ENCODE measurements at places on chromosomes 6 and 20.

GRCh38 chr6:157813750-157814455 lies 9.1 kb upstream of the SNX9 start:
- no peak for DNase-seq

DNA sequence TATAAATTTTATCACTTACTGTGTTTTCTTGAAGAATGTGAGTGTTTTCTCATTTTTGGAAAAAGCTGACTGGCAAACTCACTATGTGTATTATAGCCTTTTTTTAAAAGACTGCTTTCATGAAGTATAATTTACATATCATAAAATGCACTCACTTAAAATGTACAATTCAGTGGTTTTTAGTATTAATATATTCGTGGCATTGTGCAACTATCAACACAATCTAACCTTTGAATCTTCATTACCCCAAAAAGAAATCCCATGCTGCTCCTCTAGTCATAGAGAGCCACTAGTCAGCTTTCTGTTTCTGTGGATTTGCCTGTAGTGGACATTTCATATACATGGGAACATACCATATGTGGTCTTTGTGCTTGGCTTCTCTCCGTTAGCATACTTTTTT lies 143.8 kb downstream of the PLCB4 start:
- DNase-seq: no peak

DNA sequence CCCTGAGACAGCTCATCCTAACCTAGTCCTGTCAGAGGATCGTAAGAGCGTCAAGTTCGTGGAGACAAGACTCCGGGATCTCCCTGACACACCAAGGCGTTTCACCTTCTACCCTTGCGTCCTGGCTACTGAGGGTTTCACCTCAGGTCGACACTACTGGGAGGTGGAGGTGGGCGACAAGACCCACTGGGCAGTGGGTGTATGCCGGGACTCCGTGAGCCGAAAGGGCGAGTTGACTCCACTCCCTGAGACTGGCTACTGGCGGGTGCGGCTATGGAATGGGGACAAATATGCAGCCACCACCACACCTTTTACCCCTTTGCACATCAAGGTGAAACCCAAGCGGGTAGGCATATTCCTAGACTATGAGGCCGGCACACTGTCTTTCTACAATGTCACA lies 3.2 kb upstream of the RPP21 start:
- no peak for DNase-seq

- DNase-seq: no peak
Measured at GRCh38 chr20:16615199-16615598, 42.0 kb upstream of the KIF16B start.

DNA sequence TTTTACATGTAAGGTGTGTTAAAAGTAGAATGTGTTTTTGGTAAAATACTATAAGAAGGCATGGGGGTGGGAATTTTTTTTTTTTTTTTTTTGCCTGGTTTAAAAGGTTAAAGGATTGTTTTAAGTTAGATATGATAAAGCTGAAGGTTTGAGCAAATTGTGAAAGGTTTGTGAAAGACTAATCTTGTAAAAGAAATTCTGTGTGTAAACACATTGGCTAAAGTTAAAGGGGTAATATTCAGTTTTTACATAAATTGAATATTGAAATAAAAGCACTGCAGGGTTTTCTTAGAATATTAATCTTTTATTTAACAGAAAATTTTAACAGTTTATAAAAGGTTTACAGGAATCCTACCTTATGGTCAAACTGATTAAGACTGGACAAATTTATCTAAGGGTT lies 105.7 kb downstream of the DTNBP1 start:
- DNase-seq: no peak

GRCh38 chr6:35727935-35728682 lies 8.7 kb upstream of the ARMC12 start:
- DNase-seq: peak; percentile 75

DNA sequence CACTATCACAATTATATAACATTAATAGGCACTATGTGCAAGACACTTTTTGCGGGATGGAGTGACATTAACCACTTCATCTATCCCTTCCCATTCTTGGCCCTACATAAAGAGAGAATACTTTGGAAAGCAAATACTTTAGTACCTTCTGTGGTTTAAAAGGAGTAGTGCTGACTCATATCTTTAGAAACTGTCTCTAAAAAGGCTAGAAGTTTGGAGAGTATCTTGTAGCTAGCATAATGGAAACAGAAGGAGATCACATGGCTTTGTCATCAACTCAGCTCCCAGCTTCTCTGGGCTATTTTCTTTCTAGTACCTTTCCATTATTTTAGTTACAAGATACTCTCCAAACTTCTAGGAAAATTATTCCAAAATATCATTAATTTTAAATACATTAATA lies 157.5 kb downstream of the ADGRG6 start:
- no peak for DNase-seq

DNA sequence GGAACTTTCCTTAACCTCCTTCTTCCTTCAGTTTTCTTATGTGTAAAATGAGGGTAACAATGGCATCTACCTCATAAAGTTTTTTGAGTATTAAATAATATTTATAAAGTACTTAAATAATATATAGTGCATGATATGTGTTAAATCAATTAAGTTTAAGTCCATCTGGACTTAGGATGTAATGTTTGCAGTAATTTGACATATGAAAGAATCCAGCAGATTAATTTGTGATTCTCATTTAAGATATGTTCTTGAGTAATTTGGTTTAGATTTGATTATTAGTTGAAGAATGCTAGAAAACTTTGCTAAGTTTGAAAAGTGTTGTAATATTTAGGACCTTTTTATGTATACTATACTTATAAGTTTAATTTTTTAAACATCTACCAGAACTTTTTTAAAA lies 18.1 kb downstream of the KCTD20 start:
- DNase-seq: no peak

DNA sequence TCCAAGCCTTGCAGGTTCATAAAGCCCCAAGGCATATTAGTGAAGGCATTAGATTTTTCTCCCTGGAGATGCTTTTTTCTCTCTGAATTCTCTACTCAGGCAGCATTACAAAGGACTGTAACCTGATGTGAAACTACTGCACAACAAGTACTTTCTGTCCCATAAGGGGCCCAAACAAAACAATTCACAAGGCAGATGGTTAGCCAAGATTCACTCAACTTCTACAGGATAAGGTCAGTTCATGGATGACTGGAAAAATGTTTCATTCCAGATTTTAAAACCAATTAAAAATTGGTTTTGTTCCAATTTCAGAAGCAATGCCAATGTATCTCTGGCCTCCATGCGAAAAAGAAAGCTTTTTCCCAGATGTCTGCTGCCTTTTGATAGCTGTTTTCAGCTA lies 181.8 kb downstream of the KHDC1L start:
- no peak for DNase-seq

DNA sequence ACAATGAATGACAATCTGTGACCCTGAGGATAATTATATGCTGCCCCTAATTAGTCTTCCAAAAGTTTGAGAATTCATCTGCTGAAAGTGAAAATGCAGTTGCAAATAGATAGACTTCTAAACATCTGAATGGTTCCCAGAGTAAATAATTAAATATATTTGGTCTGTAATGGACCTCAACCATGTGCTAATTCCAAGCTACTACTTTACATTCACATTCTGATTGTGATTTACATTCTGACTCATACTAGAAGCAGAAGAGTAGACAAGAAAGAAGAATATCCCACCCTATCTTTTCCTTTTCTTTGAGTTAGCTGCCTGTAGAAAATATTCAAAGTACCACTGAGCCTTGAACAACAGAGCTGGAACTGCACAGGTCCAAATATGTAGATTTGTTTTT lies 80.8 kb downstream of the PTPRK start:
- DNase-seq: no peak

DNA sequence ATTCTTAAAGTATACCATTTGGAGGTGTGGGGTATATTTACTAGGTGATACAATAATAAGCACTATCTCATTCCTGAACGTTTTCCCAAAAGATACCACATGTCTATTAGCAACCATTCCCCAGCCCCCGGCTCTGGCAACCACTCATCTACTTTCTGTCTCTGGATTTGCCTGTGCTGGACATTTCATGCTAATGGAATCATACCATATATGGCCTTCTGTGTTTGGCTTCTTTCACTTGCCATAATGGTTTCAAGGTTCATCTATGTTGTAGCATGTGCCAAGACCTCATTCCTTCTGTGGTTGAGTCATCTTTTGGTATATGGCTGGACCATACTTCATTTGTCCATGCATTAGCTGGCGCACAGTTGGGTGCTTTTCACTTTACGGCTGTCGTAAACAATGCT lies 39.7 kb downstream of the BCAS4 start:
- no peak for DNase-seq

DNA sequence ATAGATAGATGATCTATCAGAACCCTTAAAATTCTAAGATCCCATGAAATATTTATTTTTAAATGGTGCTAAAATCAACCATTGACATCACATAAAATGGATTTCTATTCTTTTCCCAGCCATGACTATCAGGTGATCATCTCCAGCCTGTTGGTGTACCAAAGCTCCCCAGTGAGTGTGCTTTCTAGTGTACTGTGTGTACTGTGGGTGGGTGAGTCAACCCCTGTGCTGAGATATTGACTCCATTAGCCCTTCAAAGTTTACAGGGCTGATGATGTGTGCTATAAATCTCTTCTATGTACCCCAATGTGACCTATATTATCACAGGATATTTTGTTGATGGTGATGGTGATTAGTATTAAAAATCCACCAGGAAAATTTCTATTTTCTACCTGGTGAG lies 344.6 kb downstream of the MMUT start:
- no peak for DNase-seq

DNA sequence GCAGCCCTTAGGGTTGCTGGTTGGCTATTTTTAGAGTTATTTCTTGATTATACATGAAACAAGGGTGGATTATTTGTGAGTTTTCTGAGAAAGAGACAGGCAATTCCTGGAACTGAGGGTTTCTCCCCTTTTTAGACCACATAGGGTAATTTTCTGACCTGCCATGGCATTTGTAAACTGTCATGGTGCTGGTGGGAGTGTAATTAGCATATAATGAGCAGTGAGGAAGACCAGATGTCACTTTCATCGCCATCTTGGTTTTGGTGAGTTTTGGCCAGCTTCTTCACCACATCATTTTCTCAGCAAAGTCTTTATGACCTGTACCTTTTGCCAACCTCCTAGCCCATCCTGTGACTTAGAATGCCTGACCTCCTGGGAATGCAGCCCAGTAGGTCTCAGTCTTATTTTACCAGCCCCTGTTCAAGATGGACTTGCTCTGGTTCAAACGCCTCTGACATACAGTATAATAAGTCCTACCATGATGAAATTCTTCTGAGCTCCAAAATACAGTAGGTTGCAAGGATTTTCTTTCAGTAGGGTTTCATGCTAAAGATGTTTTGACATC lies 117.1 kb downstream of the ISM1 start:
- DNase-seq: no peak

DNA sequence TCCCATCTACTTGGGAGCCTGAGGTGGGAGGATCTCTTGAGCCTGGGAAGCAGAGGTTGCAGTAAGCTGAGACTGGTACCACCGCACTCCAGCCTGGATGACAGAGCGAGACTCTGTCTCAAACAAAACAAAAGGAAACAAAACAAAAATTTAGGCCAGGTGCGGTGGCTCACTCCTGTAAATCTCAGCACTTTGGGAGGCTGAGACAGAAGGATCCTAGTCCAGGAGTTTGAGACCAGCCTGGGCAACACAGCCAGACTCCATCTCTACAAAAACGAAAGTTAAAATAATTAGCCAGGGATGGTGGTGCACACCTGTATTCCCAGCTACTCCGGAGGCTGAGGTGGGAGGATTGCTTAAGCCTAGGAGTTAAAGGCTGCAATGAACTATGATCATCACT lies 183.2 kb upstream of the ZNF217 start:
- DNase-seq: no peak

- DNase-seq: no peak
Measured at GRCh38 chr6:144528743-144529425, 243.7 kb downstream of the UTRN start.

- DNase-seq: no peak
Measured at GRCh38 chr6:124823240-124824111, 138.8 kb upstream of the RNF217 start.

GRCh38 chr20:17543531-17544131 lies 12.5 kb upstream of the BFSP1 start:
- DNase-seq: no peak

- DNase-seq: no peak
Measured at GRCh38 chr6:168097221-168097620, 18.2 kb upstream of the FRMD1 start.

GRCh38 chr6:49499623-49500022 lies at the start of gene GLYATL3:
GLYATL3 (plus strand) TSS chr6:49499923; CDS start chr6:49511991, 12,068 bp downstream.
- no peak for DNase-seq

All from activated CD4-positive, alpha-beta T cell treated with anti-CD3 and anti-CD28 coated beads for 4 hours (primary cell).